ENCODE measurements at places on chromosomes 1 and 21. TPM values are rescaled to one million over a fixed set of nuclear protein-coding genes. Genes with fewer than 3 reads are reported as not detected.

- no peak for DNase-seq
Observed at GRCh38 chr1:41547781-41548560, 63.5 kb upstream of the EDN2 start.

DNA sequence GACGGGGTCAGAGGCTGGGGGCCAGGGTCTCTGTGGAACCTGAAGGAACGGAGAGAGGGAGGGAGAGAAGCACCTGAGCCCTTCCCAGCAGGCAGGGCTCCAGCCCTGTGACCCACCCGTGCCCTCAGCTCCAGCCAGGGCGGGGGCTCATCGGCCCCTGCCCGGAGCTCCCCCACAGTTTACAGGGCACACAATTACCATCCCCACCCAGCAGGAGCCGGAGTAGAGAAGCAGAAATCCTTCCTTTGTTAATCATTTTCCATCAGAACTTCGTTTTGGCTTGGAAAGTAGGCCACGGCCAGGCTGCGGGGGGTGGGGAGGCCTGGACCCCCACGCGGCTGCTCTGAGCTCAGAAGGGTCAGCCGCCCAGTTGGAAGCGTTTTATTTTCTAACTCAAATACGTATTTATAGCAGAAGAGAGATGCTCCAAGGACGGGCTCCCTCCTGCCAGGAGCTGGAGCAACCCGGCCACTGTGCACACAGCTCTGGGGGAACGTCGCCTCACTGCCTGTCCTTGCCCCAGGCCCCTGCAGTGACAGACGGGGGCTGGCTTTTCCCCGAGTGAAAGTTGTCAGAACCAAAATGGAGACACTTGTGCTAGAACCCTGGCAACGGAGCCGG is 42.7 kb upstream of the ADARB1 start:
- no peak for DNase-seq

DNA sequence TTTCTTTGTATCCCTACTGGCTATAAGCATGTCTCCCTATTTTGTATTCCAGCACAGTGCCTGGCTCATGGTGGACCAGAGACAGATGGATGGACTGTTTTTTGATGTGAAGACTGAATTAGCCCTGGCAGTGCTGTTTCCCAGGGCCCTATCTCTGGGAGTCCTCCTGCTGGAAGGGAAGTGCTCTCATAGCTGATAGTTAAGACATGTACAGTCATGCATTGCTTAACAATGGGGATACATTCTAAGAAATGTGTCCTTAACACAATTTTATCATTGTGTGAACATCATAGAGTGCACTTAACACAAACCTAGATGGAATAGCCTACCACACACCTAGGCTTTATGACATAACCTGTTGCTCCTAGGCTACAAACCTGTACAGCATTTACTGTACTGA is 21.1 kb downstream of the TLCD4 start:
- no peak for DNase-seq

DNA sequence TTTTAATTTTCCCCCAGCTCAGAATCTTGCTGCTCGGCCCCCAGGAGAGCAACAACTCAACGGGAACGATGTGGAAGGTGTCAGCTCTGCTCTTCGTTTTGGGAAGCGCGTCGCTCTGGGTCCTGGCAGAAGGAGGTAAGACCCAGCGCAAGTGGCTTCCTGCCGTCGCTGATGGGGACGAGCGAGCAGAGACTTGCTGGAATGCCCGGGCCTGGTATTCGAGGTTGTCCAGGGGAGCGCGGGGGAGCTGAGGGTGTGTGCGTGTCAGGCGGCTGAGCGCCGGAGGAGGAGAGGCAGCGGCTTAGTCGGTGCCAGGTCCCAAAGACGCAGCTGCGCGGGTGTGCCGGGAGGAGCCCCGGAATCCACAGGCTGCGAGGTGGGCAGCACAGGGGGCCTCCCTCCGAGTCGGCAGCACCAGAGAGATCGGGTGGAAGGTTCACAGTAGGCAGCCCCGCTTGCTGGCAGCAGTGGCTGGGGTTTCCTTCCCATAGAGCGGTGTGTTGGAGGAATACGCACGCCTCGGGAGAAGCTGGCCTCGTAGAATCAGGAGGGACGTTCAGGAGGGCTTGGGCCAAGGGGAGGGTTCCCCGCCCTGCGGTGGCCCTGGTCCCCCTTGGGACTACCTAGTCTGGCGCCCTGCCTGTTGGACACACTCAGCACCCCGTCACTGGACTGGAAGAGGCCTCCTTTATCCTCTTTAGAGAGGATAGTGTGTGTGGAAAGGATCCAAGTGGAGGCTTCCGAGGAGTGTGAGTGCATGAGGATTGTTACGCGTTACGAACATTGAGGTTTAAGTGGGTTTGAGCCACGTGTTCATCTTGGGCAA is 547 bp downstream of the PDPN start:
- DNase-seq, result no peak

DNA sequence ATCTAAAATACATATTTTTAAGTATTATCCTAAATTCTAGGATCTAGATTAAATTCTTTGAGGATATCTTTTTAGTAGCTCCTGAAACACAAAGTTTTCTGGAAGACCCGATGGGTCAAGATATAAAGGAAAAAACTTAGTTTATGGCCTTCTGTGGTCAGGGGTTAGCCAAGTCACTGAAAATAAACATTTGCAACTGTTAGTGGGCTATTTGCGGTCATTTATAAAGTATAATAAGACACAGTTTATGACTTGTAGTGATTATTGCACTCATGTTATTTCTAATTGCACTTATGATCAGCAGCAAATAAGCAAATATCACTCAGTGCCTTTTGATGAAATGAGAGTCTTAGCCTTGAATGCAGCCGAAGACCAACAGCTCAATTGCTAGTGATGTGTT is 183.3 kb downstream of the NFIA start:
- DNase-seq, result no peak

GRCh38 chr21:45148316-45148990 is 74.1 kb downstream of the ADARB1 start:
- no peak for DNase-seq

GRCh38 chr1:39960431-39960958 is 5.5 kb downstream of the MFSD2A start:
- no peak for DNase-seq

DNA sequence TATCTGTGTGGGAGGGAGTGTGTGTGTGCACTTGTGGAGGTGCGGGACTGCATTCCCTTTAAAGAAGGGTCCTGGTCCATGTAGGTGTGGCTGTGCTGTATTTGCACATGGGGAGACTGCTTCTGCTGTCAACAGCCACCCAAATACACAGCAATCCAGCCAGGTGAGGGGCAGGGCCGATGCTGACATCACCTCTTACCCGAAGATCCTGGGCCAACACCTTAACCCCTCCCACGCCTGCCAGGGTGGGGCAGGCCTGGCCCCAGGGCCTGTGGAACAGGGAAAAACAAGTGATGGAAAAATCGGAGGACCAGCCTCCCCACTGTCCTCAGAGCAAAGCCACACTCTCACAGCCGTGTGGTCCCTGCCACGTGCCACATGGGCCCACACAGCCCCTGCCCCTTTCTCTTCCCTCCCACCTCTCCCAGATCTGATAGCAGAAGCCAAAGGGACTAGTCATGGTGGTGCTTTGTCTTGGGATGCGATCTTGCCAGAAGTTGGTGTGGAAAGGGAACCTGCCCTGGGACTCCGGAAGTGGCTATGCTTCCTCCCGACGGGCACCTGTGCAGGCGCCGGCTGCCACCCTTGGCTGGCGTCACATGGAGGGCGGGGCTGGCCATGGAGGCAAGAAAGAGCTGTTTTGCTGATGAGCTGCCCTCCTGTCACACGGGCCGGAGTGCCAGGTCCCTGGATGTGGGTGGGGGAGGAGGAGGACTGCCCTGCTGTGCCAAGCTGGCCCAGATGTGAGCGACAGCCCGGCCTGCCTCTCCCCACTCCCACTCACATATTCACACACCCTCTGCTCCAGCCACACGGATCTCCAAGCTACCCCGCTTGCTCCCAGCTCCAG is 7.8 kb upstream of the CASZ1 start:
- no peak for DNase-seq

DNA sequence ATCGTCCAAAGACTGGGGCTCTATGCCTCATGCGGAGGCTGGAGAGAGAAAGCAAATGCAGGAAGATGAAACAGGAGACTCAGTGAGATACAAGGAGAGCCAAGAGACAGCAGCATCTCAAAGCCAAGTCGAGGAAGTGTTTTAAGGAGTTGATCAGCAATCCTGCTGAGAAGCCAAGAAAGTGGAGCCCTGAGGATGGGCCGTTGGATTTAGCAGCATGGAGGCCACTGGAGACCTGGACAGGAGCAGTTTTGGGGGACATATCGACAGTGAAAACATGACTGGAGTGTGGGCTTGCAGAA is 107.4 kb upstream of the ZBTB40 start:
- no peak for DNase-seq

- no peak for DNase-seq
Observed at GRCh38 chr1:115310581-115311473, 27.2 kb downstream of the NGF start.

DNA sequence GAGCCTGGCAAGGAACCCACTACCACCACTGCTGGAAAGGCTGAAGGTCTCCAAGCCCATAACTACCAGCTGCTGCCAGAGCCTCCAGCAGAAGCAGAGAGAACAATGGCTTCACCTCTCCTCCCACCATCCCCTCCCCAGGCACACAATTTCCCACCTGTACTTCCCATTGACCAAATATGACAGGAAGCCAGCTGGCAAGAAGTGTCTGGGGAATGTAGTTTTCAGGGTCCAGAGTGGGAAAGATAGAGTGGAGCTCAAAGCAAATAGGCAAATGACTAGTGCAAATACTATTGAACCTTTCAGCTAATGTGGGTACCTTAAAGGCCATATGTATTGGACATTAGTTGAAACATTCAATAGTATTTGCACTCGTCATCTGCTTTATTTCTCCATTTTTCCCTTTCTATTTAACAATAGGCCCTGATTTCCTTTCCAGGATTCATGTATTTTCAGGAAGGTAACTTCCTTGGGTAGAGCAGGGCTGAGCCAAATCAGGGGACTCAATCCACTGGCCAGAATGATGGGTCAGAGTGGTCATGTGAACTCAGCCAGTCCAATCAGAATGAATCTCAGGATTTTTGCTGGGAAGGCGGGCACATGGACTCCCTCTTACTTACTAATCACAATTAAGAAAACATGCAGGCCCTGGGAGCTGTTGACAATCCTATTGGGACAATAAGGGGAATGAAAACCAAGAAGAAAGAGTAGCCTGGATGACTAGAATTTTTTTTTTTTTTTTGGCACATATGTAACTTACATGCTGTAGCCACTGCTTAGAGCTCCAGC is 12.1 kb upstream of the NFYC start:
- DNase-seq, result no peak

Gene KCNE1
- 0.22 TPM for total RNA-seq

Gene TSPAN1
- not detected for total RNA-seq

Gene SEMA4A
- 1.2 TPM for total RNA-seq

Gene PTPN7
- total RNA-seq, result 68.4 TPM

Gene KAZN
- total RNA-seq, result not detected
